Mesenchymal stem cell (in vitro differentiated cells and primary cell): ENCODE measurements at places on chromosomes 4 and X.

DNA sequence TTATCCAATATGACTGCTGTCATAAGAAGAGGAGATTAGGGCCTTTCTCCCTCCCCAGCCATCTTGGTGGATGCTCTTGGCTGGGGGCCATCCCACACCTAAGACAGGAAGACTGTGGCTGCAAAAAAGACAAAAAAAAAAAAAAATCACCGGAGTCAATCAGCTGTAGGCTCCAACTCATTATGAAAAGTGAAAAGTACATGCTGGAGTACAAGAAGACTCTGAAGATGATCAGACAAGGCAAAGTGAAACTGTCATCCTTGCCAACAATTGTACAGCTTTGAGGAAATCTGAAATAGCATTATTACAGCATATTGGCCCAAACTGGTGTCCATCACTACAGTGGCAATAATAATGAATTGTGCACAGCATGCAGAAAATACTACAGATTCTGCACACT is 5.2 kb downstream of the EGFL6 start:
- DNase-seq: no peak

DNA sequence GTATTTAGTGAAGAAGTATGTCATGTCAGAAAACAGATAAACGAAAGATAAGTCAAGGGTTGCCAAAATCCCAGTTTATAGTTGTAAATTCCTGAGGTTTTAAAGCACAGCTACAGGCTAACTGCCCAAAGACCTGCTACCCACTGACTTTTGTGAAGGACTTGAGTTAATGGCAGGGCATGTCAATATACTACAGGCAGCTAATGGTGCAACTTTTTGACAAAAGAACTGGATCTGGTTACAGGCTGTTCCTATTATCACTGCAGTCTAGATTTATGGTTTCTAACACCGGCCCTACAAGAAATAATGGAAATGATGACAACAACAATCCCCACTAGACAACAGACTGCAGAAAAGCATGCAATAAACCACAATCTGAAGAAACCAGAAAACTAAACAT is 6.4 kb downstream of the SCML2 start:
- DNase-seq: peak; percentile 1

GRCh38 chr4:72432282-72432681 is 136.7 kb downstream of the ADAMTS3 start:
- no peak for DNase-seq

- peak; percentile 5 for DNase-seq
Measured at GRCh38 chr4:171203425-171203824, 609.8 kb upstream of the GALNTL6 start.

DNA sequence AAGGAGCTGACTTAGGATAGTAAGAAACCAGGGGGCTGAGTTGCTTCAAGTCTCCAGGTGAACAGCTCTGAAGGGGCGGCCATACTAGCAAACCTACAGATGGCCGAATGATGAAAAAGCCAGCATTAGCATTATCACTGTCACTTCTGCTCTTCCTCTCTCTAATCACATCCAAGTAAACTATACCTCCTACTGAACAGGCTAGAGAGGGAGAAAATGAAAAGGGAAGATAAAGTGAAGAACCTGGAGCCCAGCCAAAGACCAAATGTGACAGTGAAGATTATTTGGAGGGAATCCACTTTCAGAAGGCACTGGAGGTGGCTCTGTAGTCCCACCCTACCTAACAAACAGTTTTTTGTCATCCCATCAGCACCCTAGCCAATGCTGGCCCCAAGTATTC is 50.4 kb upstream of the PRPS1 start:
- DNase-seq: no peak

- peak; percentile 91 for DNase-seq
Measured at GRCh38 chr4:21451032-21451431, 497.5 kb downstream of the KCNIP4 start.

GRCh38 chr4:173270312-173271027 is 63.7 kb downstream of the HMGB2 start:
- DNase-seq: peak; percentile 60

DNA sequence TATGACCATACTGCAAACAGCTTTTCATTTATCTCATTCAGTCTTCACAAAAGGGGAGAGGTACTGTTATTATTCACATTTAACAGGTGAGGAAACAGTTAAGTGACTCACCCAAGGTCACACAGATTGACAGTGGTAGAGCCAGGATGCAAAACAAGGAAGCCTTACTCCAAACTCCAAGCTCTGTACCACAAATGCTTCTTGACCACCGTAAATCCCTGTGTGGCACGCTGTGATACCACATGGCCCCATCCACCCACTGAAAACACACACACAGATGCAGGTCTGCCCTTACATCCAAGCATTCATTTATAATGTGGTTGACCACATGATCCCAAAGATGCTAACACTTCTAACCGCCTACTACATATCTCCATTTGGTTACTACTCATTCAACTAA is 129.5 kb downstream of the TSPAN5 start:
- DNase-seq: no peak

DNA sequence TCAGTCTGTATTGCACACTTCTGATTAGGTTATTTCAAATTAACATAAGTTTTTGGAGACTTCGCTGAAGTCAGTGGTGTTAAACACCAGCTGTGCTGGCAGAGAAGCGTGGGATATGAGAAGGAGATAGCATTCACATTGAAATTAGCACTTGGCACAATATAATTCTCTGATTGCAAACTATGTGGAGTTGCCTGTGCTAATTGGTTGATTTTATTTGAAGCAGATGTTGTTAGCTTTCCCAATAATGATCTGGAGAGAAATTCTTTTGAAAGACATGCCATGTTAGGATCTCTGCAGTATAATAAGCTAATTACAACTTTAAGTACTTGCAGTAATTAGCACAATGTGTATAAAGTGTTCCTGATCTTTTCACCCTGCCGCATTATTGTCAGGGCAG is 367.4 kb upstream of the ARX start:
- DNase-seq: no peak

- peak; percentile 35 for DNase-seq
Measured at GRCh38 chr4:161403781-161404180, 760.0 kb downstream of the FSTL5 start.

DNA sequence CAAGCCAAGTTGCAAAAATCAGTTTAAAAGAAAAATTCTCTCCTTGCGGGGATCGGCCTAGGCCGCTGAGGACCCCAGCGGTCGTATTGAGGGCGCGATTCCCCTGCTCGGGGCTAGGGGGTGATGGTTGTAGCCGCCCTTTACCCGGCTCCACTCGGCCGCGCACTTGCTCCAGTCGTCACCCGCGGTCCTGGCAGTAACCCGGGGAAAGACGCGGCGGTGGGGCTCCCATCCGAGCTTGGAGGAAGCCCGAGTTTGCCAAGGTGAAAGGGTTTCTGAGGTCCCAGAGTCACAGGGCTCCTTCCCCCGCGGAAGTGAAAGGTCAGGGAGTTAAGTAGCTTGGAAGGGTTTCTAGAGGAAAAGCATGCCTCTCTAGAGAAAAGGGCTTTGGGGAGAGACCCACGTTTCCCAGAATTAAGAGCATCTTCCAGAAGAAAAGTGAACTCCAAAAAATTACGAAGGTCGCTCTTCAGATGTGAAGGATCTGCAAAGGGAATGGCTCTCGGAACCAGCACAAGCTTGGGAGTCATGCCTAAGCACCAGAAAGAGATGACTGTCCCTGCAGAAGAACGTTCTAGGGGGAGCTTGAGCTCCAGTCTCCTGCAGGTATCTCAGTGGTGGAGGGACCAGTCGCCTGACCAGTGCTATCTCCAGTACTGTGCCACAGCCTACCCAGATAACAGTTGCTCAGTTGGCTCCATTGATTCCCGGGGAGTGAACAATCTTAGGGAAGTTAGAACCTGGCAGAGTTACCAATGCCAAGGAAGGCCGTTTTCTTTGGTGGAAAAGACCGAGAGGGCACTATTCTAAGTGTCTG is 875 bp downstream of the LAP3 start:
- DNase-seq: no peak

- DNase-seq: peak; percentile 55
Measured at GRCh38 chr4:1763550-1764080, 29.5 kb upstream of the FGFR3 start.

GRCh38 chr4:77773101-77773500 is 46.1 kb downstream of the CNOT6L start:
- peak; percentile 36 for DNase-seq

- DNase-seq: peak; percentile 69
Measured at GRCh38 chr4:39587881-39588280, 50.8 kb downstream of the SMIM14 start.
